ENCODE measurements at places on chromosomes 6 and 20.

DNA sequence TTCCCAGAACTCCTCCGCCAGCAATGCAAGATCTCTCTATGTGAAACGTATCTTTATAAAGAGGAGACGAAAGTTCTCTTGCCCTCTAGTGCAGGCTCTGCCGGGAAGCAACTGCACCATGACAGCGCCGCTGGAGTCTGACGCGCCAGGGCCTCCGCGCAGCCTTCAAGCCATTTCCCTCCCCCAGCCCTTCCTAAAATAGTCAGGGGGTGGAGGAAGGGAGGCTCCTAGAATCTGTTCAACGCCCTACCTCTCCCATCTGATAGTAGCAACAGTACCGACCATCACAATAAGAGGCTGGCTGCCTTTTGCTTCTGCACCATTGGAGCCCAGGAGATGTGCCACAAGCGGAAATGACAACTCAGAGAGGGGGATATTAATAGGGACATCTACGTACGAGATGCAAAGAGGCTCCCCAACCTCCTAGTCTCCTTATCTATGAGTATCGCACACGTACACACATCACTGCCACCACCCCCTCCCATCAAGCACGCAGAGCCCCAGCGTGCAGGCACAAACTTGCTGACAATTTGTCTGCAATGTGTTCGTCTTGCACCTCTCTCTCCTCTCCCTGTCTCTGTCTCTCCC lies 1.0 kb downstream of the SYNE1 start:
- no peak for DNase-seq

DNA sequence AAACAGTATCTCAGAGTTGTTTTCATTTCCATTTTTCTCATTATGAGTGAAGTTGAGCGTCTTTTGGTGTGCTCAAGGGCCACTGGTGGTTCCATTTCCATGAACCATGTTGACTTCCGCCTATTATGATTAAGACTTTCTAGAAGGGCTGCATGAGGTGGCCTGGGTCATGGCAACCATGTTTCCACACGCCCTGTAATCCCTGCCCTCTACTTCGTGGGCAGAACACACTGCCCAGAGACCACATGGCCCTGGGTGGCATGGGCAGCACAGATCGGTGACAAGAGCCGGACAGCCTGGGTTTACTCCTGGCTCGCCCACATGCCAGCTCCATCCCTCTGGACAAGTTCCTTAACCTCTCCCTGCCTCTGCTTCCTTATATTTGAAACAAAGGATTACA lies 14.8 kb downstream of the PRPH2 start:
- DNase-seq = no peak

DNA sequence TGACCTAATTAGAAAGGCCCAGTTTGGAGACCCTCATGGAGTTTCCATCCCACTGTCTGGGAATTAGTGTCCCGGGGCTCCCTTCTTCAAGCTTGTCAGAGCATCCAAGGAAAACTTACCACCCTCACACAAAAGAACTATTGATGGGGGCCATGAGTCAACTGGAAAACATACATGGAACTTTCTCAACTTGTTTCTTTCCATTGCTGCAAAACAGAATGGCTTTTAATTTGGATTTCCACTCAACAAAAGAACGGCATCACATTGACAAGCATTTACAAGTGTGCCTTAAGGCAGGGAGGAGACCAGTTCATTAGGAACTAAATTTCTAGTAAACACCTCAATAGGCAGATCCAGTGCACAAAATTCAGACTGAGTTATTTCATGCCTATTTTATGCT lies 289.1 kb upstream of the PREP start:
- no peak for DNase-seq

- no peak for DNase-seq
Observed at GRCh38 chr20:44809380-44810060, 826 bp downstream of the RIMS4 start.

- DNase-seq = no peak
Observed at GRCh38 chr6:111890988-111891387, 17.7 kb upstream of the FYN start.

DNA sequence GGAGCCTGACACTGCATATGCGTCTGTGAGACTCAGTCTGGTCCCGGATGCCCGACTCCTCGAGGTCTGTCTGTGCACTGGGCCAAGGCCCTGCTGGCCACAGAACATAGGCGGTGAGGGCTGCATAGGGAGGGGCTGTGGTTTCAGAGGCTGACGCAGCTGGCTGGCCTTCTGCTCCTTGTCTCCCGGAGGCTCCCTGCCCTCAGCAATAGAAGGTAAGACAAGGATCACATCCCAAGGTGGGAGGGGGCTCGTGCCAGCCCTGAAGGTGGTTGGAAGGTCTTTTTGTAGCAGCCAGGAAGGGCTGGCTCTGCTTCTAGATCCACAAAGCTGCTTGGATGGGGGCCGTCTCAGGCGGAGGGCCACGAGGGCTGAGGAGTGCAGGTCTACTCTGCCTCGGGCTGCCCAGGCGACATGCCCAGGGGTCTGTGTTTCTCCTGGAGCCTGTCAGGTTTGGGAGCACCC lies 239.8 kb upstream of the SULF2 start:
- DNase-seq = peak; percentile 71

DNA sequence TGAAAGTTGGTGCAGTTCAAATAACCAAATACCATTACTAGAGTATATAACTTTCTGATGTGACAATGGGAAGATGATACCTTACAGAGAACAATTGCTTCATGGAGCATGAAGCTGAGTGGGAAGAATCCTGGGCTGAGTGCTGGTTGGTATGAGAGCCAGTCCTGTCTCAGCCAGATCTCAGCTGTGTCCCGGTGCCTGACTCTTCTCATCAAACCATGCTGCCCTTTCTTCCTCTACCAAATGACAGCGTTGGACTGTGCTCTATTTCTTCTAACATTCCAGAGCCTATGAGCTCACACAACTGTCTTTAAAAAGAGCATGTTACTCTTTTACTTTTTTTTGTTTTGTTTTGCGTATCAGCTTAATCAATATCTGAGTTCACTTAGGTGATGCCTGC lies 27.5 kb upstream of the PBOV1 start:
- DNase-seq = no peak

DNA sequence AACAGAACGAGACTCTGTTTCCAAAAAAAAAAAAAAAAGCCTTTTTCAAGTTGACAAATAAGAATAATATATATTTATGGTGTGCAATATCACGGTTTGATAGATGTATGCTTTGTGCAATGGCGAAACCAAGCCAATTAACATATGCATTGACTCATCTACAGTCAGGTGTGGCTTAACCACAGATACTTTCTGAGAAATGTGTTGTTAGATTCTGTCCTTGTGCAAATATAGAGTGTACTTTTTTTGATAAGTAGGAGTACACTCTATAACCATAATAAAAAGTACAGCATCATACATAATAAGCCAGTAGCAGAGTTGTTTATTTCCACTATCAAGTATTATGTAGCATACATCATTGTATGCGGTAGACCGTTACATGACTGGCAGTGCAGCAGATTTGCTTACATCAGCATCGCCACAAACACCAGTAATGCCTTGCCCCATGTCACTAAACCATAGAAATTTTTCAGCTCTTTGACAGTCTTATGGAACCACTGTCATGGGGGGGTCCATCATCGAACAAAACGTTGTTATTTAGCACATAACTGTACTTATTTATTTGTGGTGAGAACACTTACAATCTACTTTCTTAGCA lies 59.2 kb downstream of the TMEM170B start:
- no peak for DNase-seq

- DNase-seq = no peak
Observed at GRCh38 chr6:113401231-113401630, 455.9 kb upstream of the MARCKS start.

Measured in DMS 273 treated with DMSO at 0.1 percent for 48 hours (cell line).